HFF-Myc (cell line): ENCODE measurements at places on chromosomes 1 and 21.

DNA sequence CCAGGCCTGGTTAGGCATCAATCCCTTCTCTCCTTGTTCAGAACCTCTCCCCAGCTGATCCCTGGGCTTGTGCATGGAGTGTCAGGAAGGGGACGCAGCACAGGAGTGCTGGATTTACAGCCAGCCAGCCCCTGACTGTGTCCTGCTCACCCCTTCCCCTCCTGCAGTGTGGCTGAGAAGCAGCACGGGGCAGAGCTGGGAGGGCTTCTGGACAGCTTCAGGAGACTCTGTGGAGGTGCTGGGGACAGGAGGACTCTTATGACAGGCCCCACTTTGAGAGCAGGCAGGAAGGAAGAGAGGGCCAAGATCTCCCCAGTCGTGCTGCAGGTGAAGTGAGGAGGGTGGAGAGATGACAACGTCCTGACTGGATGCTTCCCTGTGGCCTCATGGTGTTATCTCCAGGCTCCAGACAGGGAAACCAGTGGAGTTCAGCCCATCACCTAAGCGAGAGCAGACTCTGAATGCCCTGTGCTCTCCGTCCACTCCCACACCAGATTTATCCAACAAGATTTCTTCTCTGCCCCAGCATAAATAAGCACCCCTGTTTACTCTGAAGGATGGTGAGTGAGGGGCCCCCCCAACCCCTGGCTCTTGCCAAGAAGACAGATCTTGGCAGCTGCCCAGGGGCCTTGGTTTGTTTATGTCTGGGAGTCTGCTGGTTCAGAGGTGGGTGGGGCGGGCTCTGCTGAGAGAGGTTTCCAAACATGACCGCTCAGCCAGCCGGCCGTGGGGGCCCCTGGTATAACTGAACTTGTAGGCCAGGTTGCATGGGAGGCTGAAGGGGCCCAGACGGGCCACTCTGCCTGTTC lies 21.3 kb downstream of the TMCC2 start:
- DNase-seq: no peak

- no peak for DNase-seq
These were observed 71.7 kb upstream of the WDR26 start for GRCh38 chr1:224506141-224506814.

- DNase-seq: no peak
These were observed 1.4 kb downstream of the RBBP4 start for GRCh38 chr1:32652244-32652962.

DNA sequence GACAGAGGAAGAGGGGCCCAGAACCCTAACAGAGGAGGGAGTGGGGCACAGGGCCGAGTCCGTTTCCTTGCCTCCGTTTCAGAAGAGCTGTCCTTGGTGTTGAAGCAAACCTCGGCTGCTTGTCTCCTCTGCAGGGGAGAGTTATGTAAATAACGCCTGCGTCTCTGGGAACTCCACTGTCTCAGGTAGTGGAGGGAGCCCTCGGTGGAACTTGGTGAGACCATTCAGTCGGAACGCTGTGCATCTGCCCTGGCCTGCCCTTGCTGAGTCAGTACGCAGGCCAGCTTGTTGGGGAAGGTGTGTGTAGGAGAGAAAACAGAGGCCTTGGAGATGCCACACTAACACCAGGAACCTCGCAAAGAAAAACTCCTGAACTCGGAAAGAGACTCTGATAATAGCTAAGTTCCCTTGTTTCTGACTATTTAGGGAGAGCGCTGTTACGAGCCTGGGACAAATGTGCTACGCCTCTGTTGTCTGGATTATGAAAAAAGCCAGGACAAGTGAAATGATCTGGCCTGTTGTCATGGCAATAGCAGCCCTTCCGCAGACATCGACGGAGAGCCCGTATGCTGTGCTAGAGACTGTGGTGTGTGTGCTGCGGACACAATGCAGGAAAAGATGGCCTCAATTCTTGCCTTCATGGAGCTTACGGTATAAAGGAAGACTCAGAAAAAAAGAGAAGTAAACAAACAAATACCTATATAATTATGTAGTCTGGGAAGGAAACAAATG lies 94.6 kb upstream of the AKT3 start:
- no peak for DNase-seq

DNA sequence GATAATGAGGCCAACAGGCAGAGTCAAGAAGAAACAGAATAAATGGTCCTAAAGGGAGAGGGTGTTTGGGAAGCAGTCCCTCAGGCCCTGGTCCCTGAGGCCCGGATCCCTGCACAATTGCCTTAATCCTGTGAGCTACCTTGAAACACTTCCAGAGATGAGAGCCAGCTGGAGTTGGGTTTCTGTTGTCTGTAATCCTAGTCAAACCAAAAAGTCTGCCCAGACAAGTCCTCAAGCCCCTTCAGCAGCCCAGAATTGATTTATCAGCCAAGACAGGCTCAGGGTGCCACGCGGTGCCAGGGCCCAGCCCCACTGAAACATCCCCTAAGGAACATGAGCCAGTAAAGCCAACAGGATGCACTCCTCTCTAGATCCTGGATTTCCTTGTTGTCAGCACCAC lies 16.4 kb upstream of the CLSTN1 start:
- no peak for DNase-seq

GRCh38 chr1:12245116-12245515 lies 15.3 kb downstream of the VPS13D start:
- no peak for DNase-seq

DNA sequence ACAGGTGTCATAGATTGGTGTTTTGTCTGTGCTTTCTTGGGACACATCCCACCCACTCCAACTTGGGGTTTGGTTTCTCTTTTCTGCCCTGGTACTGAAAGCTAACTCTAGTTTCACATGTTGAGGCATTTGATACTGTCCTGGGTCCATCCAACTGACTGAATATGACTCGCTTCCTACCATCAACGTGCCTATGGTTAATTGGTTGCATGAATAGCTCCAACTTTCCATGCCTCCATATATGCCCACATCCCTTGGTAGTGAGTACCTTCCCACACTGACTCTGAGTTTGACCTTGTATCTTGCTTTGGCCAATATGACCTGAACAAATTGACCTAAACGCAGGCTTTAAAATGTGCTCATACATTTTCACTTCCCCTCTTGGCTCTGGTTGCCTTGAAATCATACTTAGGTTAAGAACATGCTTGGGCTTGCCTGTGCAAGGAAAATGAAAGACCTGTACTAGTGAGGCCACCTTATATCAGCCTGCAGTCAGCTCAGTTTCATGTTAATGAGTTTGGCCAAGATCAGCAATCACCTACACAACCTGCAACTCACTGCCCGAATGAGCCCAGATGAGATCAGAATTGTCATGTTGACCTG lies 81.0 kb upstream of the KCNK2 start:
- DNase-seq: no peak

DNA sequence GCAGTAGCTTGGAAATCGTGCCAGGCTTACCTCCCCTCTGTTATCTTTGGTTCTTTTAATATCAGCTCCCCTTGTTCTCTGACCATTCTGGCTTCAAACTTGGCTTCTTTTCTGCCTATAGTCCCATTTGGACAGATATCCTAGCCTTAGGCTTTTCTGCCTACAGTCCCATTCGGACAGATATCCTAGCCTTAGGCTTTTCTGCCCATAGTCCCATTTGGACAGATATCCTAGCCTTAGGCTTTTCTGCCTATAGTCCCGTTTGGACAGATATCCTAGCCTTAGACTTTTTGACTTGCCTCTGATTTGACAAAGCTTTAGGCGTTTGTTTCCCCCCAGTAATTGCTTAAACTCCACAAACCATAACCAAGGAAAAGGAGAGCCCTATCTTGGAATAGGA lies 25.6 kb downstream of the CHML start:
- no peak for DNase-seq

DNA sequence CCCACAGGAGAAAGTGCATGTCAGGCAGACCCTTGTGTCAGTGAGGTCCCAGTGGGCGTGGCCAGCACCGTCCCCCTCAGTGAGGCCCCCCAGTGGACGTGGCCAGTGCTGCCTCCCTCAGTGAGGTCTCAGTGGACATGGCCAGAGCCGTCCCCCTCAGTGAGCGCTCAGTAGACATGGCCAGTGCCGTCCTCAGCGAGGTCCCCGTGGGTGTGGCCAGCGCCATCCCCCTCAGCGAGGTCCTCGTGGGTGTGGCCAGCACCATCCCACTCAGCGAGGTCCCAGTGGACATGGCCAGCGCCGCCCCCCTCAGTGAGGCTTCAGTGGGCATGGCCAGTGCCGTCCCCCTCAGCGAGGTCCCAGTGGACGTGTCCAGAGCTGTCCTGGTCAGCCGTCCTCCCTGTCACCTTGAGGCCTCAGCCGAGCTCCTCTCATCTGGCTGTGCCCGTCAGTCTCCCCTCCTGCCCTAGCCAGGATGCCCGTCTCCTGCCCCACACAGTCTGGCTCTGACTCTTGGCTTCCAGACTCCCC lies 35.5 kb downstream of the PDE9A start:
- no peak for DNase-seq

- DNase-seq: no peak
These were observed 58.4 kb downstream of the DMAP1 start for GRCh38 chr1:44271646-44272045.

DNA sequence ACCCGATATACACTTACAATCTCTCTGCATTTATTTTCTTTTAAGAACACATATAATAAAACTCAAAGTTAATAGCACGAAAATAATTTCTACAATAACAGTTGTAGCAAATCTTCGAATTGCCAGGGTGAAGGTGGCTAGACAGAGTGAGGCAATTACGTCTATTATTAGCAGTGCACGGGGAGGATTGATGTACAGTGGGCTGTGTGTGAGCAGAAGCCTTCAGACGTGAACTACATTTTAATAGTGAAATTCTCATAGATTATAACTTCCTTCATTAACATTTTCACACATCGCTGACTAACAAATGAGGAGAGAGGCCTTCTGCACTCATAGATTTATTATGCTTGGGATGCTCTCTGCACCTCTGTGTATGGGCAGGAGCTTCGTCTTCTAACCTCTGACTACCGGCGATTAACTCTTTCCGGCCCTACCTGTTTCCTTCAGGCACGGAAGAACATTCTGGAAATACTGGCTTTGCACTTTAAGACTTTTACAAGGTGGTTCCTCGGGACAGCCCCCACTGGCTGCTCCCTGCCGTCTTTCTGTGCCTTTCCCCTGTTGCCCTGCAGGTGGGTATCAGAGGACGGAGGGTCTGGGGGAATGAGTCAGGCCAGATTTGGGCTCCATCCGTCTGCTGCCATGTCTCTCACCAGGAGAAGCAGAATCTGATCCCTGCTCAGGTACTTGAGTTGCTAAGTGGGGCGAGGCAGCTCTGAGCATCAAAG lies 200.5 kb downstream of the CAMTA1 start:
- no peak for DNase-seq

- no peak for DNase-seq
These were observed 11.4 kb upstream of the CNR2 start for GRCh38 chr1:23924601-23925000.

- DNase-seq: no peak
These were observed 13.3 kb downstream of the EEIG2 start for GRCh38 chr1:108573183-108573582.

DNA sequence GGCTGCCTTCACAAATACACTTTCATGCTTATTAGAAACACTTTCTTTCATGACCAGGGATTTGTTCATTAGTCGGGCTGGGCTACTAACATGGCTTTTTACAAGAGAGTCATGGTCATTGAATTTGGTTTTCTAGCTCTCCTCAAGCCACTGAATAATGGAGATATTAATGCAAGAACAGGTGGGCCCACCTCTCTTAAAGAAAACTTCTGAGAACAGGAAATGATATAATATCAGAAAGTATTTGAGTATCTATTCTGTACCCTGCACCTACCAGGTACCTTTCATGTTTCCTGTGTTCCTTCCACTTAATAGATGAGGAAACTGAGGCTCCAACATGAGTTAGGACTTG lies 90.0 kb downstream of the TRABD2B start:
- no peak for DNase-seq

DNA sequence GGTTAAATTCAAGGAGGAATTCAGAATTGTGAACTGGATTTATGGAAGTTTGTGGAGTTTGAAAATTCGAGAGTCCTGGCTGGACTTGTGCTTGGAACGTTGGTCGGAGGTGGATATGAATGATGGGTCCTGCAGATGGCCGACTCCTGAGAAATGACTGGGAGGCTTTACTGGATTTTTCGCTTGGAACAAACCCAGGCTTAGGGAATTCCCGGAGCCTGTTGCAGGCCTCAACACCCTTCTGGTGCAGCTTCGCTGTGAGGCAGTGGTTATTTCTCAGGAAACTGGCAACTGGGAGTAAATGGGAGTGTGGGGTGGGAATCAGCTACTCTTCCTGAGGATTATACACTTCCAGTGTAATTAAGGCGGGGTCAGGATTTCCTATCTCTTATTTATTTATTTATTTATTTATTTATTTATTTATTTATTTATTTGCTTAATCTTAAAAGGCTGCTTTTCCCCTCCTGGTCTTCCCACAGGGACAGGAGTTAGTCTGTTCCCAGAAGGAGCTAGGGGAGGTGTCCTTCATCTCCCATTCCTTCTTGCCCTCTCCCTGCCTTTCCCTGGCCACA lies 21.1 kb downstream of the MAPKAPK2 start:
- DNase-seq: no peak

DNA sequence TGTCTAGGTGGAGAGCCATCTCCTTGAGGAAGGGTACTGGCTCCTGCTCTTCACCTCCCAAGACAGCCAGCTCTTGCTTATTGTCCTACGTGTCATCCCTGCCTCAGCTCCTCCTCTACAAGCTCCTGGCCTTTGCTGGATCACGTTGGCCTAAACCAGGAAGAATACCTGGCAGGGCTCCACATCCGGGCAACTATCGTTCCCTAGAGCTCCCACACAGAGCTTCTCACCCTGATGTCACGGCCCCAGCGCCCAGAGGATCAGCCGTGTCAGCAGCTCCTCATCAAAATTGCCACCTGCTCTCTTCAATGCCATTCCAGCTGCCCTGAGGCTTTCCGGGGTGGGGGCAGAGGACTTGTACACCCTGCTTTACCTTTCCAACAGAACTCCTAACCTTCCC lies 1.9 kb upstream of the TPM3 start:
- DNase-seq: no peak

GRCh38 chr1:206586501-206587445 lies 25.5 kb downstream of the EIF2D start:
- DNase-seq: no peak

GRCh38 chr1:90561911-90562310 lies 155.2 kb downstream of the BARHL2 start:
- DNase-seq: no peak

DNA sequence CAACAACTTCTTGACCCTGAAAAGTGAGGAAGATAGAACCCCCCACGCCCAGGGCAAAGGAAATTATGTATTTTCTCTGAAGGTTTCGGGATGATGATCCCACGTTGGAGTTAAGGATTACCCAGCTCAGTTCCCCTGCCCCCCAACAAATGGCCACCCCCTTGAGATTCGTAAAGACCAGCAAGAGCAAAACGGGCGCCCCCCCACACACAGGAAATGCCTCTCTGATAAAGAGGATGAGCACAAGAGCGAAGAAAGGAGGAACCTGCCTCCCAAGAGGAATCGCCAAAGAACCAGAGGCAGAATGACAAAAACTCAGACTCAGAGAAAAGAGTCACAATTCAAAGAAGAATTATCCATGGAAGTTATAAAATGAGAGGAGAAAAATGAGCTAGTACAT lies 576.9 kb downstream of the MATN1 start:
- DNase-seq: no peak

- peak; percentile 35 for DNase-seq
These were observed 273.1 kb downstream of the DPYD start for GRCh38 chr1:97647776-97648175.

GRCh38 chr1:216075339-216075738 lies 347.9 kb downstream of the USH2A start:
- DNase-seq: no peak
